Activated CD8-positive, alpha-beta memory T cell treated with anti-CD3 and anti-CD28 coated beads for 1 hour (primary cell): ENCODE measurements at places on chromosomes 2 and 18.
A peak's percentile ranks its signal among the peaks of the same experiment; 100 is the strongest.

DNA sequence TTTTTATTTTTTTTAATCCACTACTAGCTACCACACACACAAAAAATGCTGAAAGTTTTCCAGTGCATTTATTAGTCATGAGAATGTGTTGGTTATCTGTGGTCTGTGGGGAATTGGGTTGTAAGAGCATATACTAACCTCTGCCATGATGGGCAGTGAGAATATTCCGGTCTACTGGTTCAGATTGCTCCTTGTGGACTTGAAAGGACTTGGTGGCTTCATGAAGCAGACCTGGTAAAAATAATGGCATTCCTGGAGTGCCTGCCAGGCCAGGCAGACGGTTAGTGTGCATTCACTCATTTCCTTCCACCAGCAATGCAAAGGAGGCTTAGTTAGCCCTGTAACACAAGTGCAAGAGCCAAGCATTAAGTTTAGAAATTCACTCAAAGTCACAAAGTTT is 150.8 kb downstream of the THSD7B start:
- no peak for DNase-seq

- DNase-seq, result no peak
These were observed 761.6 kb downstream of the DCC start for GRCh38 chr18:53101536-53102105.

- DNase-seq, result peak; percentile 42
These were observed 60.4 kb downstream of the FAM161A start for GRCh38 chr2:61793389-61793836.

DNA sequence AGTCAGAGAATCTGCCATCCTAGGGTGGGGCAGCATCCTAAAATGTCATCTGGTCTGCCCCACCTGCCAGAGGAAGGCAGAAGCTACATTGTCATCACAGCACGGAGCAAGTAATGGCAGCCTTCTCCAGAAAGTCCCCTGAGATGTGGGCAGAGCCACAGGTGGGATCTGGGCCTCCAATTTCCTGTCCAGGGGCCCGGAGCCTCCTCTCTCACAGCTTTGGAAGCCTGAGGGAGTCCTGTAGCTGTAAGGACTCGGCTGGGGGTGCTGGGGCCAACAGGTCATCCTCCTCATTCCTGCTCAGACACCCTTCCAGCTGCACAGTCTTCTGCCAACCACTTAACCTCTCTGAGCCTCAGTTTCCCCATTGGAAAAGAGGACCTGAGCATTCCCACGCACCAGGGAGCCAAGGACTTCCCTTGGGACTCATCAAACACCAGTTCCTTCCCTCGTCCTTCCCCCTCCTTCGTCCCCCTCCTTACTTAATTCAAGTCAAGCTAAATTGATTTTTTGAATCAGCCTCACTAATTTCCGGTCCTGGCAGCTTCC is 48.6 kb upstream of the ID2 start:
- DNase-seq, result no peak

DNA sequence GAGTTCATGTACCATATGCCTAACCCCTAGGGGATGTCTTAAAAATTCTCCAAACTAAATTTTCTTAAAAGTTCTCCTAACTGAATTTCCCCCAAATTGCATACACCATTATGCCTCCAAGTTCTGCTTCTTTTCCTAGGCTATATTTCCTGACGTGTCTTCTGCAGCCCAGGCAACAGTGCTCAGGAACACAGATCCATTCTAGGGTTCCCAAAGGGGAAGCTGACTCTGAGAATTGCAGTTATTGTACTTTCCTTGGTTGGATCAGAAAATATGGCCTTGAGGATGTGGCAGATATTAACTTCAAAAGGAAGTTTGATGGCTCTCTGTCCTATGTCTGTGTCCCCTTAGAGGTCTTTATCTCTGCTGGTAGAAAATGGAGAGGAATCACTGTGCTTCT is 124.3 kb downstream of the TMEM17 start:
- DNase-seq, result no peak

DNA sequence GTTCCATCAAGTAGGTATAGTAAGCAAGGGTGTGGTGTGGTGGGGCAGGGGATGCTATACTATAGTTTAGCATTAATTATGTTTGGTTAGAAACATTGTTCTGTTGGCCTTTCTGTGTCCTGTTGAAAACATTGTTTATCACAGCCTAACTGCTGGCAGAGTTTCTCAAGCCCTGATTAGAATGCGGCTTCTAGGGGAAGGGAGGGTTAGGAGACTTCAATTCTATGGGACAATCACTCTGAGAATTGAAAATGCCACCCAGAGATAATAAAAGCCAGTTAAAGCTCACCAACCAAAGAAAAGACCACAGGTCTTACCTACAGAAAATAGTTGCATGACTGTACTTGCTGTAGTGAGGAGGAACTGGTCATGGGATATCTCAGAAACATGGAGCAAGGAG is 19.9 kb upstream of the SMCHD1 start:
- no peak for DNase-seq

DNA sequence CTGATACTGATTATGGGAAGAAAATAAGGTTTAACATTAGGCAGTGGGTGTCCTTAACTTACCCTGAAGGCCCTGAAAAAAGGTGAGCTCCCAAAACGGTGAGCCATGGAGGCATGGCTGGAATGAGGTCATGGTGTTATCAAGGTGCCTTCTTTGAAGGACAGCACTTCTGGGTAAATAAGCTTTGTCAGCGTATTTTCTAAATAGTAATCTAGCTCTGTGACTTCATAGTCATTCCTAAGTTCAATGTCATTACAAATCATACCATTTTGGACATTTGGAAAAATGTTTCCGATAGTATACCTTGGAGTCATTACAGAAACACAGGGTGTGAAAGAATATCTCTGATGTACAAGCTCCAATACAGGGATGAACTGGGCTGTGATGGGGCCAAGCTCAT is 35.2 kb upstream of the CNGA3 start:
- no peak for DNase-seq

- no peak for DNase-seq
These were observed 748.8 kb downstream of the NR4A2 start for GRCh38 chr2:155583674-155584195.

DNA sequence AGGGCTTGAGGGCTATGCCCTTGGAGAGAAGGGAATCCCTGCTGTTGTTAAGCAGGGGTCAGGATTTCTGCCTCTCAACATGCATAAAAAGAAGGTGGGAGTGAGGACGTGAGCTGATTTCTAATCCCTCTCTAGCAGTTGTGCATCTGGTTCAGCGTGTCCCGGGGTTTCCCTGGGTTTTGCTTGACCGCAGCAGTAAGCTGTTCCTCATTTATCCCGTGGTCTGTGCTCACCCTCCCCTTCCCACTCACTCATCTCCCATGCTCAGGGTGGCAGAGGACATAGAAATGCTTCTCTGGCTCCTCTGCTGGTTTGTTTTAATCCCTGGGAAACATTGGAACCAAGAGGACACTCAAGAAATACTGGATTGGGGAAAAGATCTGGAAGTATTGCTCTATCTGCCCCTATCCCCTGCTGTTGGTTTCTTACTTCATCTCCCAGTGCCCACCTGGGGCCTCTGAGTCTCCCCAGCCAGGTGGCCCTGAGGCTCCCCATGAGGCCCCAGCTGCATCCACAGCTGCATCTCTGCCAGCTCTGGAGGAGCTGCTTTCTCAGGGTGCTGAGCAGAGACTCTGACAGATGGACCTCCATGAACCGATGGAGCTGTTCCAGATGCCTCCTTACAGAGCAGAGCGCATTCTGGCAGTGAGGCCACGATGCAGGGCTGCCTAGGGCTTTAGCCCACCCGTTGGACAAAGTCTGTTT is 36.1 kb downstream of the TET3 start:
- DNase-seq, result no peak

- DNase-seq, result no peak
These were observed 39.6 kb downstream of the REV1 start for GRCh38 chr2:99450199-99450598.

- DNase-seq, result no peak
These were observed 28.7 kb downstream of the ACAA2 start for GRCh38 chr18:49784427-49785185.

GRCh38 chr18:24354278-24354677 is 43.3 kb downstream of the OSBPL1A start:
- no peak for DNase-seq

GRCh38 chr2:128452536-128453530 is 134.2 kb upstream of the HS6ST1 start:
- DNase-seq, result no peak

DNA sequence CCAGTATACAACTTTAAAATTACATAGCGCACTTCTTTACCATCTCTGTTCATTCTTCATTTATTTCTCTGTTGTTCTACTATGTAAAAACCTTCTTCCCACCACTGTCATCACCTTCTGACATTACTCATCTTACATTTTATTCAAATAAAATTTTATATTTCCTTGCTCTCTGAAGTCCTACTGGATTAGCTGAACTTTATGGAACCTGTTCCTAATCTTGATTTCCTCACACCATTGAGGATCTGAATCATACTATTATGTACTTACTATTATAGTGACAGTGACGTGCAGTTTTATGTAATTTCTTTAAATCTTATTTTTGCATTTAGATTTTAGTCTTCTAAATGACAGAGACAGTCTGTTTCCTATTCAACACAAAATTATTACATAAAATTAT is 98.3 kb downstream of the DYNAP start:
- DNase-seq, result no peak

DNA sequence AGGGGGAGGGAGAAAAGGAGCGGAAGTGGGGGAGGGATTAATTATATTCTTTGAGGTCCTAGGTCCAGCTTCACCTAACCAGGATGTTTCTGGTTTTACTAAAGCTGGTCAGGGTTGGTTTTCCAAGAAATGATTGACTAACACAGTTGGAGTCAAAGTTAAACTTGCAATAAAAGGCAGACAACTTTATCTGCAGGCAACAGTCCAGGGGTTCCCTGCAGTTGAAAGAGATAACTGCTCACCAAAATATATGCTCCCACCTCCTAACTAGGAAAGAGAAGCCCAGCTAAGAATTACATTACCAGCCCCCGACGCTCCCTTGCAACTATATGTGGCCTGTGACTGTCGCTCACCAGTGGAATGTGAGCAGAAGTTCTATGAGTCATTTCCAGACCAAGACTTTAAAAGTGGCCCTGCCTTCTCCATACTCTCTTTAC is 140.0 kb upstream of the PKDCC start:
- no peak for DNase-seq

DNA sequence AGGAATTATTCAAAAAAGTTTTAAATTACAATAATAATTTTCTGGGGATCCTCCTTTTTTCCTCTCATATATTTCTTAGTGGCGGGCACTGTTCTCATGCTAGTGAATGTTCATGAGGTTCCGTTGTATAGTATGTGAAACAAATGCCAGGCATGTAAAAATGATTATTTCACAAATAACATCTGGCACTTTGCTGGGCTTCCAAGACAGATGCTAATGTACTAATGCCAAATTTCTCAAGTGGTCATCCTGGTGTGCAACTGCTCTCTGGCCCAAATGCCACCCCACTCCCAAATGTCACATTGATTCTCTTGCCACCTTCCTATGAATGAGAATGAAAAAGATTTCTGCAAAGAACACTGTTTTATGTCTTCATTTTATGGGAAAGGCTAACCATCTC is 564.0 kb upstream of the GCFC2 start:
- no peak for DNase-seq

- no peak for DNase-seq
These were observed 53.4 kb downstream of the TPGS2 start for GRCh38 chr18:36775396-36775795.

DNA sequence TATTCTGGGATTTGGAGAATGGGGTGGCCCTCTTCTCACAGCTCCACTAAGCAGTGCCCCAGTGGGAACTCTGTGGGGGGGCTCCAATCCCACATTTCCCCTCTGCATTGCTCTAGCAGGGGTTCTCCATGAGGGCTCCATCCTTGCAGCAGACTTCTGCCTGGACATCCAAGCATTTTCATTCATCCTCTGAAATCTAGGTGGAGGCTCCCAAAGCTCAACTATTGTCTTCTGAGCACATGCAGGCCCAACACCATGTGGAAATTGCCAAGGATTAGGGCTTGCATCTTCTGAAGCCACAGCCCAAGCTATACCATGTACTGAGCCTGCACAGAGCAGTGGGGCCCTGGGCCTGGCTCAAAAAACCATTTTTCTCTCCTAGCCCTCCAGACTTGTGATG is 162.4 kb upstream of the CWC22 start:
- no peak for DNase-seq

GRCh38 chr18:62386091-62386490 is 61.0 kb downstream of the TNFRSF11A start:
- no peak for DNase-seq

- DNase-seq, result no peak
These were observed 27.2 kb downstream of the RTP5 start for GRCh38 chr2:241896746-241897201.

DNA sequence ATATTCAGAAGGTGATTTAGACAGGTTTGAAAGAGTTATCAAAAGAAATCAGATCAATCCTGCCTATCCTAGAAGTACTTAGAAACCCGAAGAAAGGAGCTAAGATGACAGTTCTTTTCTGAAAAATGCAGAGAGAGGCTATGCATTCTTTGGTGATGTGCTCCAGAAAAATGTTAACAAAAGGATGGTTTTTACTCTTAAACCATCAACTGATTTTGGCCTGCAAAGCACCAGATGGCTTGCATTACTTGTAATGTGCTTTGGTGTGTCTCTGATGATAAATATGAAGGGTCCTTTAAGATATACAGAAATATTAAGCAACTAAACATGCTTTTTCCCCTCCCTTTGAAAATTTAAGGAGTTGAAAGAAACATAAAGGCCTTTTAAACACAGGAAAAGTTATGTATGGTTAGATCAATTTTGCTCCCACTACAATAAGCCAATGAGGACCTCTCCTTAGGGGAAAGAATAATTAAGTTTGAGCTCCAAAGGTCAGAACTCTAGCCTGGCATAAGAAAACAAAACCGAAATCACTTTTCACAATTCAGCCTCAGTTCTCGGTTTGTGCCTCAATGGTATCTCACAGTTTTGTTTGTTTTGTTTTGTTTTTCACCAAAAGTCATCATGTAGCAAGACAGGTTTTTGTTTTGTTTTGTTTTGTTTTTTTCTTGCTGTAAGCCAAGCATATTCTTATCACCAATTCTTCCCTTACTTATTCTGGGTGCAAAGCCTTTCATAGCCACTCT is 302.4 kb upstream of the NT5C1B start:
- no peak for DNase-seq

DNA sequence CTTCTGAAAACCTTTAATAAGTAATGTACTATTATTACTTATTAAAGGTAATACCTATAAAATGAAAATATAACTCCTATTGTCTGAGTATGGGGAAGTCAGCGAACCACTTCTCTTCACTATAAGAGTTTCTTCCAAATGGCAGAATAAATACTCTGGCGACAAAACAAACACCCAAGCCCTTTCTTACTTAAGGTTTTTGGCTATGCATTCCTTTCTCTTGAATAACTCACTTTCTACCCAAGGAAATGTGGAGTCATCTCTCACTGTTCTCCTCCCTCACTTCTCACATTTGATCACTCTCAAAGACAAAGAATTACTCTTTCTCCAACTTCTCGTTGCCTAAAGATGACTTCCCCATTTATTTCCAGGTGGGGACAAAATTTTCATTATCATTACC is 816.8 kb upstream of the CRIM1 start:
- DNase-seq, result no peak
